MM.1S (cell line): ENCODE measurements at places on chromosomes 4 and X.

- DNase-seq: no peak
Observed at GRCh38 chr4:6087669-6088341, 69.6 kb upstream of the C4orf50 start.

DNA sequence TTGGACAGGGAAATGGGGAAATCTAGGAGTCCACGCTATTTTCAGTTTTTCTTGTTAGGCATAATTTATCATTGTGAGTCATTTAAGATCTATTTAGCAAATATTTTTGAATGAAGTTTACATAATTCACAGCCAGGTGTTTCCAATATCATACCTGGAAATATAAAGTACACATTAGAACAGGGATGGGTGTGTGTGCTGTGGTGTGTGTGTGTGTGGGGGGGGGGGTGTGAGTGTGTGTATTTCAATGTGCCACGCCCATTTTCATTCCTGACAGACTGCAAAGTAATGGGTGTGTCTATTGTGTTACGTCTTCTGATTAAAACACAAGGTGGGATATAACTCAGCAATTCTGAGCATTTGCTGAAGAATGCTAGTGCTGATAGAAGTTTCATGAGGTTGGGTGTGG lies 33.2 kb downstream of the ARHGAP10 start:
- no peak for DNase-seq

- no peak for DNase-seq
Observed at GRCh38 chr4:151322570-151322969, 2.8 kb downstream of the SH3D19 start.

DNA sequence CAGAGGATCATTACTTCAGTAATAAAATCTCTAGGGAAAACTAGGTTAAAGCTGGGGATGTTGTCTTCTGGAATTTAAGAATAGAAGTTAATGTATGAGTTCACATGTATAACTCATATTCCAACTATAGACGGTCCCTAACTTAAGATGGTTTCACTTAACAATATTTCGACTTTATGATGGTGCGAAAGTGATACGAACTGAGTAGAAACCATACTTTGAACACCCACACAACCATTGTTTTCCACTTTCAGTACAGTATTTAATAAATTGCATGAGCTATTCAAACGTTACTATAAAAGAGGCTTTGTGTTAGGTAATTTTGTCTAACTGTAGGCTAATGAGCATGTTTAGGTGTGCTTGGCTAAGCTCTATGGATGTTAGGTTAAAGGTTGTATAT lies 38.7 kb downstream of the CCSER1 start:
- no peak for DNase-seq

GRCh38 chr4:147768113-147768512 lies 36.2 kb downstream of the ARHGAP10 start:
- no peak for DNase-seq

- no peak for DNase-seq
Observed at GRCh38 chr4:82599336-82599735, 37.5 kb upstream of the TMEM150C start.

GRCh38 chrX:132673331-132673730 lies 184.5 kb upstream of the MBNL3 start:
- no peak for DNase-seq

DNA sequence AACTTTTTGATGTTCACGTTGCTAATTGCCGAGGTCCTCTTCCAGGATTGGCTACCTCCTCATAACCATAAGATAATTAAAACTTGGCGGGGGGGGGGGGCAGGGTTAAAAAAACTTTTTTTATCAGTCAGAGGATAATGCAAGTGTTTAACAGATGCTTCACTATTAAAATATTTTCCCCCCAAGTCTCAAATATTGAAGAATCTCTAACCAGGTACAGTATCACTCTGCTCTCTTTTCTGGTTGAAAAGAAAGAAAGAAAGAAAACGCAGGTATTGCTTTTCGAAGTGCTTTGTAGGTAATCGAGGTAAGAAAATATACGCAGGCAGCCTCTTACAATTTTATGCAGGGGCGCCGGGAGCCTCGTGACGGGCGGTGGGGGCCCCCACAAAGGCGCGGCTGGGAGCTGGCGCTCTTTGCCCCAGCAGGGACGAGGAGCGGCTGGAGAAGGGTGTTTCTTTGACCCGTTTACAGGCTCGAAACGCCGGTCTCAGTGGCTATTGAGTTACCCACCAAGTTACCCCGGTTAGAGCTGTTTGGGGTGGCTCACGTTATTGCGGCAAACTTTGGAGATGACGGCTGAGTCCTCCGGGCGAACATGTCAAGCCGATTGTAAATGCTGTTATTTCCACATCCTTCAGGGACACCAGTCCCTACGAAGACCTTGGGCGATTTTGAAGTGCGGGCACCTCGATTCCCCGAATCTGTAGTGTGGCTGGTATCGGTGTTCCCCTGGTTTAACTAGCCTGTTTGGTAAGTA lies 477 bp upstream of the HAND2 start:
- no peak for DNase-seq

DNA sequence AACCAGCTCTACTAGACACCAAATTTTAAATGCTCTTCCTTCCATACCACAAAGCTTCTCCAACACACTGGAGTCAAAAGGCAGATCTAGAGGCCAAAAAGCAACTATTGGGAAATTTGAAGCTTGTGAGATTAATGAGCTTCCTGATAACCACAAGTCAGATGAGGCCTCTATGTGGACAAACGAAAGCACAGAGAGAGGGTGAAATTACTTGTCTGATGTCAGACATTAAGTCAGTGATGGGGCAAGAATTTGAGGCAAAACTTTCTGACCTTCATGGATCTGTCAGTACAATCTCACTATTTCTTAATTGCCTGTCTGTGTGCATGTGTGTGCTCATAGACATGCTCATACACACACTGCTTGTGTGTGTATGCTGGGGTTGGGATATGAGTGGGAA lies 103.6 kb downstream of the GUCY2F start:
- no peak for DNase-seq

DNA sequence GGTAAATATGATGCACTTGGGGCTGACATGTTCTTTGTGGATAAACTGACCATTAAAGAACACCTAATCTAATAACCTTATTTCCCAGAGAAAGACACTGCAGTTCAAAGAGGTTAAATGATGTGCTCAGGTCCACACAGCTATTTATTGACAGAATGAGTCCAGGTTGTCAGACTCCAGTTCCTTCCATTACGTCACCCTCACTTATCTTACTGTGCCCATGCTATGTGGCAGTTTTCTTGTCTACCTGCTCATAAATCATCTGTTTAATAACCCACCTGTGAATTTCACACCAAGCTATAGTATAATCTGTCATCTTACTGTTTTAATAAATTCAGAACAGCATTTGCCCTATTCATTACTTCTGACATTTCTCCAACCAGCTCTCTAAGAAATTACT lies 36.7 kb downstream of the QRFPR start:
- no peak for DNase-seq

DNA sequence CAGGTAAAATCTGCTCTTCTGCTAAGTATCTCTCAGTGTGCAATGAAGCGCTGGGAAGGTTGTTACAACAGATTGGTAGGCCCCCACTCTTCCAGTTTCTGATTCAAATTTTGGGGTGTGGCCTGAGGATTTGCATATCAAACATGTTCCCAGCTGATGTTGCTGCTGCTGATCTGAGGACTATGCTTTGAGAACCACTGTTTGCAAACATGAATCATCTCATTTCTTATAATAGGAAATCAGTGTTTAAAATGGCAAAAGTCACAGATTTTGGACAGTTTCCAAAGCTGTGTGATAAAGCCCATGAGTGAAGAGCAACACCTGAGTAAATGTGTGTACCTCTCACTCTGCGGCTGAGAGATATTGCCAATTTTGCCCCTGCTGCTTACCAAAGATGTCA lies 36.2 kb upstream of the NDNF start:
- DNase-seq: no peak

- DNase-seq: no peak
Observed at GRCh38 chr4:27594922-27595321, 734.3 kb downstream of the STIM2 start.

DNA sequence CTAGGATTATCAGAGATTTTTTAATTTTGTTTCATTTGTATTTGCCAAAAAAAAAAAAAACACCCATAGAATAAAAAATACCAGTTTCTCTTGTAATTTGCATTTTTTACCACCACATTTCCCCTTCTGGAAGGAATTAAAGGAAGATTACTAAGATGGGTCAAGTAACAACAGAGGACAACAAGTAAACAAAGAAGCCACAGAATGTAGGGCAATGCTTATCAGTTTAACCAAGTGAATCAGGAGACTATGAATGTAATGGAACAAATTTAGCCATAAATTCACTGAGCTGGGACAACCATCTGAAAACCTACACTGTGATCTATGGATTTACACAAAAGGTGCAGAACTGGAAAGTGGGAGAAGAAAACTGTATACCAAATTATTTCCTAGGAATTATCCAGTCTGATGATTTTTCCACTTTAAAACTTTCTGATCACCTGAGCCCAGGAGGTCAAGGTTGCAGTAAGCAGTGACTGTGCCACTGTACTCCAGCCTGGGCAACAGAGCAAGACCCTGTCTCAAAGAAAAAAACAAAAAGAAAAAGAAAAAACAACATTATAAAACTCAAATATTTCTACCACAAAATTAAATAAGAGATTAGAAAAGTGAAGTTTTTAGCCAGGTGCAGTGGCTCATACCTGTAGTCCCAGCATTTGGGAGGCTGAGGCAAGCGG lies 32.4 kb downstream of the LRBA start:
- DNase-seq: no peak

GRCh38 chrX:1809581-1809980 lies 194.7 kb downstream of the ASMT start:
- no peak for DNase-seq

GRCh38 chr4:15501941-15502340 lies 32.3 kb downstream of the CC2D2A start:
- no peak for DNase-seq

DNA sequence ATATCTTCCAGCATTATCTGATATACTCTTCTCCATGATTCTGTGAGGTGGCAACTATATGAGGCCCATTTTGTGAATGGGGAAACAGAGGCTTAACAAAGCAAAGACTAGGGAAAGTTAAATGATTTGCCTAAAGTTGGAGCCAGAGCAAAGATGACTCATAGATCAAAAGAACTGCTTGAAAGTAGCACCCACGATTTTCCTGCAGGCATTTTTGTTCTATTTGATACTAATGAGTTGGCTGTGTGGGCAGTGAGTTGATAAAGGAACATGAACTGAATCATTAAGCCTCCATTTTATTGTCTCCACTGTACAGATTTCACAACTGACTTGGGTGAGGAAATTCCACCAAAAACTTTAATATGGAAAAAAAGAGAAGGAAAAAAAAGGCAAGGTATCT lies 138.9 kb upstream of the IGFBP7 start:
- DNase-seq: no peak

DNA sequence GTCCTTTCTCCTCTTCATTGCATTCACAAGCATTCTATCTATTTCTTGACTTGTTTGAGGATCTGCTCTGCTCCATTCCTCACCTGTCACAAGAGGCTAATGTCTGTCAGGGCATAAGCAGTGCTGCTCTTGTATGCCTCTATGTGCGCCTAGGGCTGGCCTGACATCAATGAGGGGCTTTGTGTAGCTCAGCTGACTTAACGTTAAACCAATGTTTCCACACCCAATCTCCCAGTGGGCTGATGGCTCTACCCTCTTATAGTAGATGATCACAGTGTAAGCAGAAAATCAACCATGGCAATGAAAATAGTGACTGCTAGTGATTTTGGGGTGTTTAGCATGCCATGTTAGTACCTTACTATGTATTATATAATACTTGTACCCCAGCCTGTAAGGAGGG lies 139.0 kb downstream of the UNC5C start:
- DNase-seq: no peak
